Left lobe of liver (tissue), 2 donors: ENCODE measurements at places on chromosomes 11 and 22. TPM values are rescaled to one million over a fixed set of nuclear protein-coding genes. Genes with fewer than 3 reads are reported as not detected.

DNA sequence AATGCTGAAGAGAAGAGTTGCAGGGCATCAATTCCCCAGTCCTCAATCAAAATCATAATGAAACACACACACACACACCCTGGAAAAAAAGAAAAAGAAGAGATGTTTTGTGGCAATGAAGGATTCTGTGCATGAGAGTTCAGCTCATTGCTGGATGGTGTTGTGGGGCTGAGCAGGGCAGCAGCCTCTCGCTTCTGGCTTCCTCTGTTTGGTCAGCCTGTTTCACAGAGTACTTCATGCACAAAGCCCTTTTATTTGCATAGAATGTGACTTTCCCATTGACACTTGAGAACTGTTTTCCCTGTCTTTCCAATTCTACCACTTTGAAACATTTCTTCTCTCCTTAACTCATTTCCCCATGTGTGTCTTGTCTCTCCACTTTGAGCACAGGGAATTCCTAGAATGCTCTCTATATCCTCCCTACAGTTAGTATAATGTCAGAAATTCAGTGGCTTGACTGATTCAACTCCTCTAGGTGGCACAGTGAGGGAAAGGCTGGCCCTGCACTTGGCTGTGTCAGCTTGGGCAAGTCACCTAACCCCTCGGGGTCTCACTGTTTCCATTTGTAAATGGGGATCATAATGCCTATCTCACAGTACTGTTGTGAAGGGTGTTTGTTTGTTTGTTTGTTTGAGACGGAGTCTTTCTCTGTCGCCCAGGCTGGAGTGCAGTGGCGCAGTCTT, 25.4 kb upstream of the BSX start:
- DNase-seq = no peak

GRCh38 chr22:30038219-30038618, 42.0 kb upstream of the HORMAD2 start:
- DNase-seq = no peak

GRCh38 chr11:104225047-104225446, 61.1 kb upstream of the PDGFD start:
- DNase-seq = no peak

DNA sequence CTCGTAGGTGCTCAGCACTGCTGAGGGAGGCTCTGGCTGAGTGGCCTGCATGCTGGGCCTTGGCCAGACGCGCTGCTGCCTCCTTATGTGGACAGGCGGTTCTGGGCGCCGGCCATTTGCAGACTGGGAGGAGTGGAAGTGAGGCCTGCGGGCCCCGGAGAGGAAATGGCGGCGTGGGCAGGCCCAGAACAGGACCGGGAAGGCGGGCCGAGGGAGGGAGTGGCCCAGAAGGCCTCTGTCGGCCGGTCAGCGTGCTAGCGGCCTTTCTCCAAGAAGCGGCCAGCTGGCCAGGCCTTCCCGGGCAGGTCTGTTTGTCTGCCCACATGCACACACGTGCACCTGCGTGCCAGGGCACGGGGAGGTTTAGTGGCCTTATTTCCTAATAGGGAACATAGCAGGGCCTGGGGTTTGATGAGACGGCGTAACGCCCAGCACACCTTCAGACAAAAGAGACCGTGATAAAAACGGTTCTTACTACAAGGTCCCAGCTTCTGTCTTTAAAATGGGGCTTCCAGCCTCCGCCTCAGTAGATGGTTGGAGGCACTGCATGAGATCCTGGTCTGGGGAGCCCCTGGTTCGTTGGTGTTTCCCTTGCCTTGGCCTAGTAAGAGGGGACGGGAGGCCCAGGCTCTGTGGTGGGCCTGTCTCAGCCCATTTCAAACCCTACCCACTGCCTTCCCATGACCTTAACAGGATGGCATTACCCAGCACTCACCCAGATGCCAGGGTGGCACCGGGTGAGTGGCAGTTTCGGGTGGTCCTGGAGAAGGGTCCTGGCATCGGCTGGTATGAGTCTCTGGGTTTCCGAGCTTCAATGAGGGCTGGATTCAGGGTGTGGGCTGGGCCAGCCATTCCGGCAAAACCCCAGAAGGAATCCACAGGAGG, 65.1 kb upstream of the PPARA start:
- peak; percentile 96 for DNase-seq

DNA sequence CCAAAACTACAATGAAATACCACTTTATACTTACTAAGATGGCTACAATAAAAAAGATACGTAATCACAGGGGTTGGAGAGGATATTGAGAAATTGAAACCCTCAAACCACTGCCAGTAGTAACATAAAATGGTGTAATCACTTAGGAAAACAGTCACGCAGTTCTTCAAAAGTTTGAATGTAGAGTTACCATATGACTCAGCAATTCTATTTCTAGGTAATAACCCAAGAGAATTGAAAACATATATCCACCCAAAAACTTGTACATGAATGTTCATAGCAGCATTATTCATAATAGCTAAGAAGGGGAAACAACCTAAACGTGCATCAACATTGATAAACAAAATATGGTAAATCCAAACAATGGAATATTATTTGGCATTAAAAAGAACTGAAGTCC, 24.4 kb upstream of the PSMA1 start:
- DNase-seq = no peak

GRCh38 chr11:113587308-113587739, 112.1 kb upstream of the DRD2 start:
- no peak for DNase-seq

Gene ASRGL1
- 5.6 TPM for total RNA-seq

Gene MMP11
- 0.38 TPM for total RNA-seq

Gene NRIP3
- total RNA-seq = 0.05 TPM
